ENCODE measurements at places on chromosomes 3 and 15.

GRCh38 chr3:134810052-134810435 lies 15.0 kb downstream of the EPHB1 start:
- DNase-seq: no peak
- H3K4me1 ChIP-seq: no peaks in the 10 kb centered on the region
- H3K36me3 ChIP-seq: no peaks in the 10 kb centered on the region
- H3K4me3 ChIP-seq: no peak overlapping the region
- H3K27ac ChIP-seq: no peak overlapping the region
- peaks cover 69% of the 10 kb centered on the region for H3K27me3 ChIP-seq

DNA sequence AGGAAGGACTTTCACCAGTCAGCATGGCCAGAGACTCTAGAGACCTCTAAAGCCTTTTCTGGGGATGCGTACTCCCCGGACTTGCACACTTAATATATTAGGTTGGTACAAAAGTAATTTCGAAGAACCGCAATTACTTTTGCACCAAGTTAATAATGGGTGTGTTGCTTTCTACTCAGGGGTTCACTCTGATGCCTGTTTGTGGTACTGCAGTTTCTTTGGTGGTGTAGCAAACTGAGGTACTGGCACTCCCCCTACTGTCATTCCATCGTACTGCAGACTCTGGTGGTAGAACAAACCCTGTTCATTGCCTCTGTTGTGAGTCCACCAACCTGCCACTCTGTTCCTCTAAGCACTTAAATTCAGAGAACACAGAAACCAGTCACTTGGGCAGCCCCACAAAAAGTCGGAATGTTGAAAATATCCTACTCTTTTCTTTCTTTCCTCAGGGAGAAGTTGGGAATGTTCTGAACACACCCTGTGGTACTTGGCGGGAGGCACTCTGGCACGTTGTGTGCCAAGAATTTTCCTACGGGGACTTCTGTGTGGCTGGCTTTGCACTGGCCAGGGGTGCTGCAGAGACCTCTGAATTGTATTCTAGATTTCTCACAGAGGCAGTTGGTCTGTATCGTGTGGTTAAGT lies 46.3 kb downstream of the GABRG3 start:
- H3K4me3 ChIP-seq: no peak overlapping the region
- H3K36me3 ChIP-seq: no peaks in the 10 kb centered on the region
- H3K4me1 ChIP-seq: no peaks in the 10 kb centered on the region
- peak; percentile 39 for DNase-seq
- H3K27me3 ChIP-seq: no peaks in the 10 kb centered on the region

- no peak for DNase-seq
- H3K36me3 ChIP-seq: no peaks in the 10 kb centered on the region
- H3K4me1 ChIP-seq: no peaks in the 10 kb centered on the region
- no peak overlapping the region for H3K4me3 ChIP-seq
- H3K27me3 ChIP-seq: peaks cover 8% of the 10 kb centered on the region
- H3K27ac ChIP-seq: no peak overlapping the region
These were observed 157.6 kb downstream of the KLF13 start for GRCh38 chr15:31483986-31484951.

- H3K27ac ChIP-seq: peak overlapping the region; percentile 43
- no peaks in the 10 kb centered on the region for H3K36me3 ChIP-seq
- no peak overlapping the region for H3K4me3 ChIP-seq
- H3K27me3 ChIP-seq: no peaks in the 10 kb centered on the region
- H3K4me1 ChIP-seq: peaks cover 24% of the 10 kb centered on the region
These were observed 9.4 kb downstream of the ENTPD3 start for GRCh38 chr3:40396406-40396805.

DNA sequence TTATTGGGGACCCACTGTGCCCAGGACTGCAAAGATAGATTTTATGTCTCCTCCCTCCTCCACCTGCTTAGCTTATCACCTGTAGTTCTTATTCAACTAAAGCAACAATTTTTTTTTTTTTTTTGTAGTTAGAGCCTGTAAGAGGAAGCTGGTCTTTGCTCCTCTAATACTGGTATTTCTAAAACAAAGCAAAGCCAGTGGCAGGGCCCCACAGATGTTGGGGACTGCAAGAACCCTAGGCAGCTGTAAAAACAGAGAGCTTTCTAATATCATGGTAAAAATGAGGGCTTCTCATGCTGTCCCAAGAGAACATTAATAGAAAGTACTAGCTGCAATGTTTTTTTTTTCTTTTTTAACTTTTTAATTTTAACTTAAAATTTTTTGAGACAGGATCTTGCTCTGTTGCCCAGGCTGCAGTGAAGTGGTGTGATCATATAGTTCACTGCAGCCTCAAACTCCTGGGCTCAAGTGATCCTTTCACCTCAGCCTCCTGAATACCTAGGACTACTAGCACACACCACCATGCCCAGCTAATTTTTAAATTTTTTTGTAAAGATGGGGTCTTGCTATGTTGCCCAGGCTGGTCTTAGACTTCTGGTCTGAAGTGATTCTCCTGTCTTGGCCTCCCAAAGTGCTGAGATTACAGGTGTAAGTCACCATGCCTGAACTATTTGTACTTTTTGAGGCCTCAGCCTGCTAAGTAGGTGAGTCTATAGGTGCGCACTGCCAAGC lies 27.1 kb downstream of the SPATA12 start:
- no peaks in the 10 kb centered on the region for H3K36me3 ChIP-seq
- H3K4me1 ChIP-seq: peaks cover 26% of the 10 kb centered on the region
- H3K27ac ChIP-seq: no peak overlapping the region
- no peaks in the 10 kb centered on the region for H3K27me3 ChIP-seq
- DNase-seq: no peak

DNA sequence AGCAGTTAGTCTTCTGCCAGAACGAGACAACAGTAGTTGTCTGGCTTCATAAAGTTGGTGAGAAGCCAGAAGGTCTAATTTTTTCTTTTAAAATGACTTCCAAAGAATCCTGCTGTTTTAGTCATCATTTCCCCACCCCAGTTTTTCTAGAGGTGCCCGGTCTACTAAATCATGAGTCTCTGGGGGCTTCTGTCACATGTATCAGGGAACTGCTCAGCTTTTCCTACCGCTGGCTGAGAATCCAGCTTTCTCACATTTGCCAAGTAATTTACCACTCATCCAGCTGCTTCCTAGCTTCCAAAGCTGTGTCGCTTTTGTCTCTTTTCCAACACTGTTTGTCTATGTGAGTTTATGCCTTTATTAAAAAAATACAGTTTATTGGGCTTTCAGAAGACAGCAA lies 183.3 kb downstream of the NSUN3 start:
- no peaks in the 10 kb centered on the region for H3K27me3 ChIP-seq
- no peak overlapping the region for H3K4me3 ChIP-seq
- no peaks in the 10 kb centered on the region for H3K4me1 ChIP-seq
- H3K27ac ChIP-seq: no peak overlapping the region
- DNase-seq: no peak

Measured in PC-9 (cell line).